Right kidney (tissue), 9 donors: ENCODE measurements at places on chromosomes 16 and 17.

DNA sequence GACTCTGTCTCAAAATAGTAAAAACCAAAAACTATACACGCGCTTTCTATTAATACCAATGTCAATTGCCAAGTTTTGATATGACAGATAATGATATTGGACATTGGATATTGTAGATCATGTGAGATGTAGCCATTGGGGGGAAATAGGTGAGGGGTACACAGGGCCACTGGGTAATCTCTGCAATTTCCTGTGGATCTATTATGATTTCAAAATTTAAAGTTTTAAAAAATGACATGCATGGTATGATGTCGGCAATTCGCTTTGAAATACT, 266.0 kb downstream of the PARN start:
- no peak for DNase-seq

DNA sequence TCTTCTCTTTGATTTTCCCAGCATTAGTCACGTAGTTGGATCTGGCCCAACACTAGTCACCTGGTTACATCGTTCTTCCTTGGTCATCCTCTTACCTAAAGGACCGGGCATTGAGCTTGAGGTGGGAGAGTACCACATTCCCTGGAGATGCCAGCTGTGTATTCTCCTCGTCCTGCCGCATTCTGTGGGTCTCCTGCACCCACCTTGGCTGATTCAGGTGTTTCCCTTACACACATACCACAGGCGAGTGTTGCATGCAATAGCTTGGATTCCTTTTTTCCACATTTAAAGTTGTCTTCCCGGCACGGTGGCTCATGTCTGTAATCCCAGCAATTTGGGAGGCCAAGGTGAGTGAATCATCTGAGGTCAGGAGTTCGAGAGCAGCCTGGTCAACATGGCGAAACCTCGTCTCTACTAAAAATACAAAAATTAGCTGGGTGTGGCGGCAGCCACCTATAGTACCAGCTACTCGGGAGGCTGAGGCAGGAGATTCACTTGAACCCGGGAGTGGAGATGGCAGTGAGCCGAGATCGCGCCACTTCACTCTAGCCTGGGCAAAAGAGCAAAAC, 21.6 kb upstream of the CLEC18C start:
- no peak for DNase-seq

- DNase-seq, result no peak
Measured at GRCh38 chr17:43431714-43432523, 33.1 kb downstream of the ARL4D start.

DNA sequence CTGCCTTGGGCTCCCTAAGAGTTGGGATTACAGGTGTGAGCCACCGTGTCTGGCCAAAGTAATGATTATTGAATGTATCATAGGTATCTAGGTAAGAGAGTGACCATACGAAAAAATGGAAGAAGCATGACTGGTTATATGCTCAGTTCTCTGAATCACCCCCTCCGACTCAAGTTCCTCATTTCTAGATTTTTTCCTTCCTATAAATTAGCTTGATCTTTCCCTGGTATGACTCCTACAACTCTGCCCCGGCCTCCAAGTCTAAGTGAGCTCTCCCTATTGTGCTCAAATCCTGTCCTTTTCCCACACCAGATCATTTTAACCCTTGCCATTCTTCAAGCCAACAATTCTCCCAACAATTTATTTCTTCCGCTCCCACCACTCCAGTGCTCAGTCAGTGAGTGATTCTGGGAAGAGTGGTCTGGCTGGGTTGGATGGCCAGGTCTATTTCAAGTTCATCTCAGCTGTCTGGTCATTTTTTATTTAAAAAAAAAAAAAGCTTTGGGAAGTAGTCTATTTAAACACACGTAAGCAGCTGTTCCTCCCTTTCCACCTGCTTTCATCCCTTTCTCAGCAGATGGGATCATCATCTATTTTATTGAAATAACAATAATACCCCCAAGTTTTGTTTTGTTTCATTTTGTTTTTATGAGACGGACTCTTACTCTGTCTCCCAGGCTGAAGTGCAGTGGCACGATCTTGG, 120.2 kb upstream of the HS3ST2 start:
- no peak for DNase-seq

DNA sequence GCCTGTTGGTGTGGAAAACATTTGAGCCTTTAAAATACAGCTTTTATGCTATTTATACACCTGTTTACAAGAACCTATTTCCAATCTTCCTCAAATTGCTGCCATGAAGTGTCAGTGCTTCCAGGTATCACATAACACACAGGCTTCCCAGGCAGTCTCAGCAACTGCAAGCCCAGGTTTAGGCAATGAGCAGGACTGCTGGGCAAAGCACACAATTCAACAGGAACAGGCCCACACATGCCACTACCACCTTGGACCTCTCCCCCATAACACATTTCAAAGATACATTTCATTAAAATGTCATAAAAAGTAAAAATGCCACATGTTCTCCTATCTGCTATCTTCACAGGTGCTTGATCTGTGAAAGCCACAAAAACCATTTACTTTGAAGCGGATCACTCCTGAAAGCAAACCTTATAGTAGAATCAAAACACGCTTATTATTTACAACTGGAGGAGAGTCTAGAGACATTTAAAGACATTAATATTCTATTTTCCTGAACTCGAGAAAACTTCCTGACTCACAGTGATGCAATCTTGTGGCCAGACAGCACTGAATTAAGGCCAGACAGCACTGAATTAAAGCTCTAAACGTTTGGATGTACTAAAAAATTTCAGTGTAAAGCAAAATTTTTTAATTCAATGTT, 31.5 kb downstream of the ANKFY1 start:
- DNase-seq, result no peak

GRCh38 chr16:52578007-52578828, 31.3 kb upstream of the TOX3 start:
- no peak for DNase-seq

- DNase-seq, result peak; percentile 77
Measured at GRCh38 chr17:42779936-42780850, at the start of gene WNK4. Gene WNK4 (plus strand): TSS chr17:42780610. CDS start chr17:42780699, 89 bp downstream.
